Left lobe of liver (tissue), 2 donors: ENCODE measurements at places on chromosomes 5 and 9.

DNA sequence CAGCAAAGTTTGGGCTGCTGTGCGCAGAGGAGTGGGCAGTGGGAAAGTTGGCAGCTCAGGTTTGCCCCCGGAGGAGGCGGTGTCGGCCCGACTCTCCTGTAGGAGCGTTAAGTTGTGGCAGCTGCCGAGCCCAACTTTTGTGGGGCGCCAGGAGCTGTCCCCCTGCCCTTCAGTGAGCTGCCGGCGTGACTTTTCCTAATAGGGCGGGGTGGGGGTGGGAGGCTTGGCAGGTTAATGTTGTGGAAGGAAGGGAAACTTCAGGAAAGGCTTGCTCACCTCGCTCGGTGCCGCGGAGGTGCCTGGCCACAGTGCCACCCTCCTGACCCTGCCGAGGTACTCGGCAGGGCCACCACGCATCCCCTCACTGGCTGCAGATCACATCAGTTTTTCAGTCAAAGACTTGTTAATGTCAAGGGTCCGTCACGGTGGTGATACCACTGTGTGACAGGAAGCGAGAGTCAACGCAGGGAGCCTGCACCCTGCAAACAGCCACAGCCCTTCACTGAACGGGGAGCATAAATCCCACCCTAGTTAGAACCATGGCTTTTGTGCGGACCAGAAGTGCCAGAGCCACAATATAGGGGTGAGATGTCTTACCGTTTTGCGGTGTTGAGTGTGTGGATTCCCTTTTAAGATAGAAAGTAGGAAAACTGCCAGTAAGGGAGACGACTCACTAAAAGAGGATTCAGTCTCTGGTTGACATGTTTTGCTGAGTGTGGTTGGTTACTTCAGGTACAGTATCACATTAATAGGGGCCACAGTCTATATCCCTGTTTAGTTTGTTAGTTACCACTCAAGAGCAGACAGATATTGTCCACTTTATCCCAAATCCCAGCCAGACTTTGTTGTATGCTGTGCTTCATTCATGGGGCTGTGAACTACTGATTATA, 796 bp downstream of the LNPEP start:
- DNase-seq, result peak; percentile 54

GRCh38 chr5:74616236-74617146, 24.0 kb downstream of the ENC1 start:
- DNase-seq, result no peak

DNA sequence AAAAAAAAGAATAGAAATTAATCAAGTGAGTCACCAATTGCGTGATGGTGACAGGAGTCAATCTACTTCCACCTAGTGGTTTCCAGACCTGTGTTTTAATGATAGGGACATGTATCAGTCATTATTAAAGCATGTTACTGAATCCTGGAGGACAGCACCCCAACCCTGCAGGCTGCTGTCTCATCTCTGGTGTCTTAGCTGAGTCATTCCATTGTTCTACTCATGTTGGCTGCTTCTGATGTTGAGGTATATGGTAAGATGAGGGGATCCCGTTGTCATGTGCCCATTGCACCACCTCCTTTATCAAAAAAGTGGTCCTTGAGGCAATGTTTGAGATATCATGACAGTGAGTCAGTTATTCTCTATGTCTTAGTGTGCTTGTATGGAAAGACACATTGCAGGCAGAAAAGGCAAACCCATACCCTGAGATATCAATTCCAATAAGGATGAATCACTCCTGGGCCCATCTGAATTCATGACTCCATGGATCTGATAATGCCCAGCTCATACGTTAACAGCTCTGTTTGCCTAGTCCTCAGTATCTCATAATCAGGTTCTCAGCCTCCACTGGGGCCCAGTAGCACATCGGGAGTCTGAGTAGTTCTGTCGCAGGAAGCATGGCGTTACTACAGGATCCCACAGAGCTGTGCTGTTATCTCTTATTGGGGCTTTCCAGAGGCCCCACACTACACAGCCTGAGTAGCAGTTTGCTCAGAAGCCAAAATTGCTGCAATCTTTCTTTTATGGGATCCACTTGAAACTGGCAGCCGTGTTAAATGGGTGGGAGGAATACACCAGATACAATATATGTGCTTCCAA, 31.2 kb downstream of the HMGCS1 start:
- no peak for DNase-seq

- no peak for DNase-seq
Observed at GRCh38 chr9:36250079-36250478, 8.2 kb downstream of the GNE start.

- no peak for DNase-seq
Observed at GRCh38 chr5:75952963-75953362, 130.2 kb upstream of the SV2C start.

- no peak for DNase-seq
Observed at GRCh38 chr5:140673187-140673976, at the start of gene DND1. DND1 (minus strand) TSS chr5:140673576; CDS start chr5:140673542, 34 bp downstream.

DNA sequence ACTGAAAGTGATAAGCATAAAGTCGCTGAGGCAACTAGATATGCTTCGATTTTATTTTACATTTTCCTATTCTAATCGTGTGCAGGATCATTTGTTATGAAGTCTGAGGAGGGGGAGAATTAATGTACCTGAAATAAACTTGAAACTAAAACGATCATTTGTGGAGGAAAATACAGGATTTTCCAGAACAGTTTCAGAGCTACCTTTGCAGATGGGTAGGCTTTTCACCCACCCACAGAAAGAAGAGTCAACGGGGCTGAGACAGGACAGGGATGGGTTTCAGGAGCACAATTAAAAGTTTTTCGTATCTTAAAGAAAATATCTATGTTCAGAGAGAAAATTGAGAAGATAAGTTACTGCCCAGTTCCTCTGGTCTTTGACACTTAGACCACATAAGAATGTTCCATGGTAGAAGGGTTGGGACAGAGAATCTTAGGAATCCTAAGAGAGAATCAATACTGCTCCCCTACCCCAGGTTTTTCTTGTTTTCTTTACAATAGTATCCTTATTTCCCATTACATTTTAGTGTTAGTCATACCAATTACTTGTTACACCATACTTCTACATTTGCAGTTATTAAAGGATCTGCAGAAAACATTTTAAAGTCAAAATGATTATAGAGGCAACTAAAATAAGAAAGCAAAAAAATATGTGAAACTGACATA, 211.4 kb downstream of the DEPDC1B start:
- DNase-seq, result no peak

DNA sequence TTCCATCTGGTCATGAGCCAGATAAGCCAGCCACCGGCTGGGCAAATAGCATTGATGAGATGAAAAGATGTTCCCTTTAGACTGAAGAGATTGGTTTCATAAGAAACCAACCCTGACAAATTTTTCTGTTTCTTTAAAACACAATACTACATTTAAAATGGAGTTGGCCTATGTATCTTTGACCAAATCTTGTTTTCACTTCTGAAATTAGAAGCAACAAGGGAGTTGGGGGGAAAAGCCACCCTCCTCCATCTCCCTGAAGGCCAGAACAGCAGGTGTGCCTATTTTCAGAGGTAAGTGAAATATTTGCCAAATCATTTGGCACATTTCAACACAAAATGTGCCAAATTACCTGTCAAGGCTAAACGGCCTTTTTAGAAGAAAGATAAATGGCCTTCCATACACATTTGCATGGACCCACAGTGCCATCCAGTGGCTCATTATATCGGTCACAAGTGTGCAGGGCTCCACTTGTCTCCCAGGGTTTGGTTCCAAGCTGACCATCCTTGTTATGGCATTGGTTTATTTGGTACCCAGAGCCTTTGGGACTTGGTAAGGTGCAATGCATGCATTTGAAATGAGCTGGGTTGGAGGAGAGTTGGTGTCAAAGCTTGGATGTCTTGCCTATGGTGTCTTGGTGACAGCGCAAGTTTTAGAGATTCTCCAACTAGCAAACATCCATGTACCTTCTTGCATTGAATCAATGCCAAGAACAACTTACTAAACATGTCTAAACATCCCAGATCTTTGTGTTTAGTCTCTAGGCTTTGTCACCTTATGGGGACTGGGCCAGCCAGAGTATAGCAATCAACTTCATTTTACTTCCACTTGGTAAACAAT, 372.0 kb upstream of the KIF2A start:
- peak; percentile 58 for DNase-seq

DNA sequence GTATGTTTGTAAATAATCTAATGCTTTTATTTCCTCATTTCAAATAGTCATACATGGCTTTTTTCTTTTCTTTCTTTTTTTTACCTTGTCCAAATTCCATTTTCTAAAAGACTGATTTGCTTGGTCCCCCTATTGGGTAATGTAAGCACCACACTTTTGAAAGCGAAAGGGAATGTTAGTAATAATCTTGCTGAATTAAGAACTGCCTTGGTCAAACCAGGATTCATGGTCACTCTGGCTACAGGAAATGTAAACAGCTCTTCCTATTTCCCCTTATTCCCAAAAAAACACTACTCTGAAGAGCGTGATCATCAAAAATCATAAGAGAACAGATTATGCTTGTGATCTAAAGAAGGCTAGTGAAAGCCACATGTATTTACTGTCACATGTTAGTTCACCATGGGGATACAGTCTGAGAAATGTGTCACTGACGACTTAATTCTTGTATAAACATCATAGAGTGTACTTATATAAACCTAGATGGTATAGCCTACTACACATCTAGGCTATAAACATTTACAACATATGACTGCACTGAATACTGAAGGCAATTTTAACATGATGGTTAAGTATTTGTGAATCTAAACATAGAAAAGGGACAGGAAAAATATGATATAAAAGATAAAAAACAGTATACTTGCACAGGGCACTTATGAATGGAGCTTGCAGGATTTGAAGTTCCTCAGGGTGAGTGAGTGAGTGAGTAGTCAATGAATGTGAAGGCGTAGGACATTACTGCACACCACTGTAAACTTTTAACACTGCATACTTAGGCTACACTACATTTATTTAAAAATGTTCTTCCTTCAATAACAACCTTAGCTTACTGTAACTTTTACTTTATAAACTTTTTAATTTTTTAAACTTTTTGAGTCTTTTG, 75.3 kb downstream of the HMGCR start:
- DNase-seq, result no peak

GRCh38 chr5:1673042-1673677, 126.5 kb downstream of the MRPL36 start:
- DNase-seq, result no peak

GRCh38 chr9:21454149-21454548, 13.9 kb downstream of the IFNA1 start:
- no peak for DNase-seq

- DNase-seq, result no peak
Observed at GRCh38 chr9:137745541-137745991, 126.8 kb downstream of the EHMT1 start.

DNA sequence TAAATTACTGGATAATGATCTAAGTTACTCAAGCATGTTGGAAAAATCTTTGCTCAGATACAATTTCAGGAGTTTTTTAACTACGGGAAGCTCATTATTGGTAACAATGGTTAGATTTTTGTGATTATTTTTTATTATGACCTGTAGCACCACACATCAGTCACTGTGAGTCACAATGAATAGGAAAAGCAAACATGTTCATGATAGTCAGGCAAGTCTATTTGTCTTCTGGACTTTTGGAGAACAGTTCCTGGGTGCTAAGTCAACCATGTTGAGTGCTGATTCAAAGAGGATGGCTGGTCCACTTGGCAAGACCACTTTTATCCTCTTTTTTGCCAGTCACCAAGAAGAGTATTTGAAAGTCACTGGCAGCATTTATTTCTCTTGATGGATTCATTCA, 403.2 kb downstream of the KIF4B start:
- DNase-seq, result no peak

DNA sequence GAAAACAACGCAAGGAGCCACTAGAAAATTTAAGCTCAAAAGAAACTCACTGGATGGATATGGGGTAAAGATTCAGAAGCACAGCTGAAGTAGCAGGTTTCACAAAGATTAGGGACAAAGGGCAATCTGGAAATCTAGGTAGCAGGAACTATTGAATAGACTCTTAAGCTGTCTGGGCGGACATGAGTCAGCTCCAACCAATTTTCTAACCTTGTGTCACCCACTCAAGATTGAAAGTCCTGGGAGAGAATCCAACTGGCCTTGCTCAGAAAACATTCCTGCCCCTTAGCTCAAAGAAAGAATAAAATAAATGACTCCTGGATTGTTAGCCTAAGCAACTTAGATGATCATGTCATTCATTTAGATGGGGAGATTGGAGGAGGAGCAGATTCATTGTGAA, 69.2 kb downstream of the STK32A start:
- DNase-seq, result no peak

DNA sequence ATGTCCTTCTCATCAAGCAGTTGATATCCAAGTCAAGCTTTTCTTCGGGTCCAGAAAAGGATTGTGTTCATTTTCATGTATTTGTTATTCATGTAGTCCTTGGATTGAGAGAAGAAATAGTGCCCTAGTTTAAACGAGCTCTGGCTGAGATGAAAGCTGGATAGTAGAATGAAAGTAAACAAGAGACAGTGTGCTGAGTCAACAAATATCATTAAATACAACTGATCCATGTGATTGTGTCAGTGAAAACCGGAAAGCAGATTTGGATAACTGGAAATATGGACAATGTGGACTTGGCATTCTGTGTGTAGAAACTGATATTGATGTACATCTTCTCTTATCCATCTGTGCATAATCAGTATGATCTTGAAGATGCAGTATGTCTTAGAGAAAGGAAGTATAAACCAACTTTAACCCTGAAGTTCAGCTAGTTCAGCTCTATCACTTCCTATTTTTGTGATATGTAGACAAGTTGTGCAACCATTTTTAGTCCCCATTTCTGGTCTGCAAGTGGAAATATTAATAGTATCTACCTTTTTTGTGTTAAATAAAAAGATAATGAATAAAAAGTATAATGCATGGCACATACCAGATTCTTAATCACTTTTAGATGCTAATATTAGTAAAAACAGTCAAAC, 4.4 kb downstream of the MUSK start:
- no peak for DNase-seq

DNA sequence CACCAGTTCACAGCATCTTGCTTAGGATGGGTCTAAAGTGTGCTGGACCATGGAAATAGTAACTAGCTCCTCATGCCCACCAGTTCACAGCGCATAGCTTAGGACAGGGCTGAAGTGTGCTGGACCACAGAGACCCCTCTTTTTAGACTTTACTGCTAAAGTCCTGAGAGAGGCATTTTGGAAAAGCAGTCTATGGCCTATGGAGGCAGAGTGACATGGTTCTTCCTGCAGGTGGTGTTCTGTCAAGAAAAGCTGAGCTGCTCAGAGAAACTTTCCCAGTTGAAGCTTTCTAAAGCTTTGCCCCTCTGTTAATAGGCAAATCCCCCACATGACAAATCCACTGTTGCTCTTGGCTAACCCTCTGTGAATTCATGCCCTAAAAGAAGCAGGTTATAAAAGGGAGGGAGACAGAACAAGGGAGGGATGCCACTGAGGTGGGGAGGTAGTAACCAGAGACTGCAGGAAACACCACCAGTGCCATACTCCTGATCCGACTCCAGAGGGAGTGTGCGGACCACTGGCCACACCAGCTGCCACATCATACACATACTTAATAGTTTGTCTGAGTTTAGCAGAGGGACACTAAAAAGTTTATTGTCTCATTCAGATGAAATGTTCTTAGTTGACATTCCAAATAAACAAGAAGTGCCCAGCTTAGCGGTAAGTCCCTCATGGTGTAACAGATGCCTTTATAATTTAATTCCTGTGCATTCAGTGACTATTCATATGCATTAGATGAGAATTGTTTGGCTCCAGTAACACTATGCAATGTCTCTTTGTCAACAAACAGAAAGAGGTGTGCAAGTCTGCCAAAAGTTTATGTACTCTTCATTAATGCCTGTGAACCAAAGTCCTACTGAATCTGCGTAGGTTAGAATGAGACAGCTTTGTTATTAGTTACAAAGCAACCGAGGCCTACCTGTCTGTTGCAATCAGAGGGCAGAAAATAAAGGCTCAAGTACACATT, 236.2 kb upstream of the NFIL3 start:
- no peak for DNase-seq
